Bronchus fibroblast of lung (primary cell): ENCODE measurements at places on chromosomes 7 and 10. TPM values are rescaled to one million over a fixed set of nuclear protein-coding genes. Genes with fewer than 3 reads are reported as not detected.

PRPS1L1 gene
- total RNA-seq, result not detected in 2 replicates

ASB10 gene
- total RNA-seq, result not detected in 2 replicates

NPC1L1 gene
- not detected in 2 replicates for total RNA-seq

CPED1 gene
- total RNA-seq, result 30.4 and 32.4 TPM in 2 replicates

ZNF92 gene
- total RNA-seq, result 4.8 and 5.2 TPM in 2 replicates

HTR5A gene
- total RNA-seq, result not detected in 2 replicates

HMX2 gene
- not detected in 2 replicates for total RNA-seq

GBX1 gene
- not detected in 2 replicates for total RNA-seq

MOSPD3 gene
- total RNA-seq, result 17.2 and 21.4 TPM in 2 replicates

TEX47 gene
- total RNA-seq, result not detected in 2 replicates

PLCE1 gene
- total RNA-seq, result 3.0 and 3.5 TPM in 2 replicates

TNPO3 gene
- 40.4 and 43.5 TPM in 2 replicates for total RNA-seq

ATP6V0A4 gene
- total RNA-seq, result not detected in 2 replicates

TSPAN33 gene
- total RNA-seq, result 0.30 and 0.67 TPM in 2 replicates

LBX1 gene
- under 0.01 TPM in 1 of 2 replicates, not detected in the other for total RNA-seq

BLNK gene
- total RNA-seq, result 0.15 and 0.50 TPM in 2 replicates

GPR158 gene
- total RNA-seq, result not detected in 2 replicates

TMEM176B gene
- total RNA-seq, result 0.30 TPM in 1 of 2 replicates, not detected in the other

FZD8 gene
- 0.84 and 0.89 TPM in 2 replicates for total RNA-seq

GALNT17 gene
- under 0.01 TPM in 2 replicates for total RNA-seq

WDR86 gene
- total RNA-seq, result 3.9 and 6.7 TPM in 2 replicates

CCL24 gene
- not detected in 2 replicates for total RNA-seq

PDE6C gene
- total RNA-seq, result not detected in 2 replicates

KCNH2 gene
- 0.15 TPM in 1 of 2 replicates, not detected in the other for total RNA-seq

HSPA14 gene
- 15.3 and 16.6 TPM in 2 replicates for total RNA-seq

CYP3A5 gene
- total RNA-seq, result 0.15 TPM in 1 of 2 replicates, not detected in the other

DPP6 gene
- not detected in 2 replicates for total RNA-seq

FANK1 gene
- total RNA-seq, result 0.59 and 0.84 TPM in 2 replicates

GTF2IRD1 gene
- total RNA-seq, result 16.6 and 19.0 TPM in 2 replicates

FAM25A gene
- not detected in 2 replicates for total RNA-seq

INA gene
- 0.59 and 0.67 TPM in 2 replicates for total RNA-seq

NFE2L3 gene
- 13.2 and 15.1 TPM in 2 replicates for total RNA-seq

CYP2E1 gene
- not detected in 2 replicates for total RNA-seq

FAM241B gene
- 0.45 TPM in 1 of 2 replicates, not detected in the other for total RNA-seq

SEMA3D gene
- 0.15 and 0.50 TPM in 2 replicates for total RNA-seq

KLF14 gene
- total RNA-seq, result not detected in 2 replicates

RPEL1 gene
- under 0.01 TPM in 1 of 2 replicates, not detected in the other for total RNA-seq

NEUROG3 gene
- not detected in 2 replicates for total RNA-seq

SCRN1 gene
- 68.8 and 73.1 TPM in 2 replicates for total RNA-seq

TRIL gene
- 0.45 and 0.84 TPM in 2 replicates for total RNA-seq

FAM221A gene
- 1.0 and 1.3 TPM in 2 replicates for total RNA-seq

MRLN gene
- not detected in 2 replicates for total RNA-seq

SH3PXD2A gene
- total RNA-seq, result 10.3 and 10.6 TPM in 2 replicates

PAX4 gene
- total RNA-seq, result not detected in 2 replicates

FOXI2 gene
- total RNA-seq, result not detected in 2 replicates

IKZF1 gene
- not detected in 2 replicates for total RNA-seq

PTF1A gene
- not detected in 2 replicates for total RNA-seq

CRYGN gene
- not detected in 2 replicates for total RNA-seq

HHEX gene
- total RNA-seq, result 1.6 and 1.8 TPM in 2 replicates

ZWINT gene
- 60.7 and 74.3 TPM in 2 replicates for total RNA-seq

SPDYE8 gene
- not detected in 2 replicates for total RNA-seq

TACC2 gene
- 7.3 and 10.8 TPM in 2 replicates for total RNA-seq

FAM25C gene
- total RNA-seq, result not detected in 2 replicates

JCAD gene
- 1.8 and 2.0 TPM in 2 replicates for total RNA-seq

SFRP5 gene
- not detected in 2 replicates for total RNA-seq

REPIN1 gene
- 70.2 and 75.7 TPM in 2 replicates for total RNA-seq

ATG9B gene
- 0.15 TPM in 1 of 2 replicates, not detected in the other for total RNA-seq

GPR15LG gene
- not detected in 2 replicates for total RNA-seq
